ENCODE measurements at places on chromosomes 6 and 20.
A peak's percentile ranks its signal among the peaks of the same experiment; 100 is the strongest.

- DNase-seq, result no peak
Observed at GRCh38 chr6:30260036-30260504, 46.9 kb upstream of the TRIM26 start.

DNA sequence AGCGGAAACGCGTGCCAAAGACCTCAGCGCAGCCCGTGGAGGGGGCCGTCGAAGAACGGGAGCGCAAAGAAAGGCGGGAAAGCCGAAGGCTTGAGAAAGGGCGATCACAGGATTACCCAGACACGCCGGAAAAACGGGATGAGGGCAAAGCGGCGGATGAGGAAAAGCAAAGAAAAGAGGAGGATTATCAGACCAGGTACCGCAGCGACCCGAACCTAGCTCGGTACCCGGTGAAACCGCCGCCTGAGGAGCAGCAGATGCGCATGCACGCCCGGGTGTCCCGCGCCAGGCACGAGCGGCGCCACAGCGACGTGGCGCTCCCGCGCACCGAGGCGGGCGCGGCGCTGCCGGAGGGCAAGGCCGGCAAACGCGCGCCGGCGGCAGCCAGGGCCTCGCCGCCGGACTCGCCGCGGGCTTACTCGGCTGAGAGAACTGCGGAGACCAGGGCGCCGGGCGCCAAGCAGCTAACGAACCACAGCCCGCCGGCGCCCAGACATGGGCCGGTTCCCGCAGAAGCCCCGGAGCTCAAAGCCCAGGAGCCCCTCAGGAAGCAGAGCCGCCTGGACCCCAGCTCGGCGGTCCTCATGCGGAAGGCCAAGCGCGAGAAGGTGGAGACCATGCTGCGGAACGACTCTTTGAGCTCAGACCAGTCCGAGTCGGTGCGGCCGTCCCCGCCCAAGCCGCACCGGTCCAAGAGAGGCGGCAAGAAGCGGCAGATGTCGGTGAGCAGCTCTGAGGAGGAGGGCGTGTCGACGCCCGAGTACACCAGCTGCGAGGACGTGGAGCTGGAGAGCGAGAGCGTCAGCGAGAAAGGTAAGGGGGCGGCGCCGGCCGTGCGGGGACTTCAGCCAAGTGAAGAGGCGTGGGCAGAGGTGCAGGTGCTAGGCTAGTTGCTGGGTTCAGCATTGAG lies 296.2 kb downstream of the RIMS1 start:
- peak; percentile 24 for DNase-seq

DNA sequence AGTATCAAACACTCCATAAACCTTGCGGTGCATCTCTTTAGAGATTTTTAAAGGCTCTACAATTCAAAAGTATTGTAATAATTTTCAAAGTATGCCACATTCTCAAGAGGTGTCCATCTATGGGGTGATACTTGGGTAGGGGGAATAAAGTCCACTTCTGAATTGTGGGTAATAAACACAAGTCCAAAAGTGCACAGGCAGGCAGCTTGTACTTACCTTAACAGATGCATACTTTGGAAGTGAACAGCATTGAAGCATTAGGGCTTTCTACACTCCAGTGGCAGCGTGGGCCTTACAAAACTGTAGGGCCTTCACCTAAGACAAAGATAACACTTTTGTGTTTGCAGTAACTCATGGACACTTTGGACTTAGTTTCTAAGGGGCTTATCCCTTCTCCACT lies 58.6 kb downstream of the AIG1 start:
- no peak for DNase-seq

- no peak for DNase-seq
Observed at GRCh38 chr6:1136415-1136774, 175.5 kb upstream of the FOXQ1 start.

DNA sequence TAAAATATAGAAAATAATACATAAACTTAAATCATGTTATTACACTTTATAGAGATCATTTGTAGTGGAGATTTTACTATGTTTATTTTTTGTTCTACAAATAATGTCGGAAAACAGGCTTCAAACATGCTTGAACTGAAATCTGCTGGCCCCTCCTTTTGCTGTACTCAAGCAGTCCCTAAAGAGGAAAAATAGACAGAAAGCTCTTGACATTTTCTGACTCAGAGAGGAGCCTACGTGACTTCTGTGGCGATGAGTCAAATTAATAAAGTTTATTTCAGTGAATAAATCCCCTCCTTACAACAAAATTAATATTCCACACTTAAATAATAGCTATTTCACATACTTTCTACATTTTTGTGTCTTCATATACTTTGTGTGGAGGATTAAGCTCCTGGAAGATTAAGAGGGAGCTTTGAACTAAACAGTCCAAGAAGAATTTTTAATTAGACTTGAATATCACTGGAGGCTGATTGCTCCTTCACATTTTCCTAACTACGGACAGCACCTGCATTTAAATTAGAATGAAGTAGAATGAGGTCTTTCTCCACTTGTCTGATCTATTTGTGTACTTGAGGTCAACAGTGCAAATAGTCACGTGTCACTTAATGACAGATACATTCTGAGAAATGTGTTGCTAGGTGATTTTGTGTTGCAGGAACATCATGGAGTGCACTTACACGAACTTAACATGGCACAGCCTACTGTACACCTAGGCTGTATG lies 1.7 kb upstream of the TREM1 start:
- no peak for DNase-seq

All from NCI-H1048 (cell line).